ENCODE measurements at places on chromosomes 2 and 18.

- DNase-seq: no peak
Observed at GRCh38 chr2:134080386-134081089, 173.3 kb upstream of the MGAT5 start.

DNA sequence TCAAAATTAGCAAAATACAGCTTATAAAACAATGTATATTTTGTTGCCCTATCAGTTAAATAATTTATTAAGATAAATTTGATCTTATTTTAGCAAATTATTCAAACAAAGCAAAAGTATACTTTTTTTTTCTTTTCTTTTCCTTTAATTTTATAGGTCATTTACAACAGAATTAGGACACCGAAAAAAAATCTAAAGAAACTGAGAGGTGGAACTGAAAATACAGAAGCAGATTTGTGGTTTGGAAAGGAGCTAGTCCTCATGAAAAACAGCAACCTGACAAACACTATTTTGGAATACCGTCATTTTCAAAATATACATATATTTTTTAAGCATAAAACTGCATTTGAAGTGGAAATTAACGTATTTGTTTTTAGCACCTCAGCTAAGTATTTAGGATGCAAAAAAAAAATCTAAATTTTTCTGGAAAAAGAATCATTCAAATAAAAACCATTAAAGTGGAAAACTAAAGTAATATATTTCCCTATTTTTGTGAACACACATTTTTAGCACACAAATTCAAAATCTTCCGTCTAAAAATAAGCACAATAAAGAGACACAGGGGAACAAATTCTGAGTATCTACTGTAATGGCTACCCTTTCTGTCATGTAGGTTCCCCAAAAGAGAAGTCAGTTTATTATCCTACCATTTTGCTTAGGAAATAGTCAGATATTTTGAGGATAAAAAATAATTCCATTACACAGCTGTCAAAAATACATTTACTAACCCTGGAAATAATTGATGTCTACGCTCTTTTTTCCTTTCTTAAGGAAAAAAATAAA lies 2.7 kb downstream of the CCDC88A start:
- DNase-seq: no peak

GRCh38 chr2:168396131-168396530 lies 59.9 kb upstream of the CERS6 start:
- DNase-seq: no peak

GRCh38 chr18:11175266-11175979 lies 26.1 kb upstream of the PIEZO2 start:
- DNase-seq: no peak

Data from stimulated activated naive B cell treated with anti-CD40 and anti-IgM and Interleukin-4, amounts not matched to agents 10 μg/mL and 1 μg/mL and 100 μg/mL, for 72 hours (primary cell).